ENCODE measurements at places on chromosomes 3 and 15.

- DNase-seq = no peak
Measured at GRCh38 chr3:192607798-192608197, 119.5 kb downstream of the FGF12 start.

- DNase-seq = no peak
Measured at GRCh38 chr15:90463381-90463780, 66.3 kb upstream of the CRTC3 start.

- DNase-seq = no peak
Measured at GRCh38 chr3:21435871-21436270, 315.1 kb downstream of the ZNF385D start.

DNA sequence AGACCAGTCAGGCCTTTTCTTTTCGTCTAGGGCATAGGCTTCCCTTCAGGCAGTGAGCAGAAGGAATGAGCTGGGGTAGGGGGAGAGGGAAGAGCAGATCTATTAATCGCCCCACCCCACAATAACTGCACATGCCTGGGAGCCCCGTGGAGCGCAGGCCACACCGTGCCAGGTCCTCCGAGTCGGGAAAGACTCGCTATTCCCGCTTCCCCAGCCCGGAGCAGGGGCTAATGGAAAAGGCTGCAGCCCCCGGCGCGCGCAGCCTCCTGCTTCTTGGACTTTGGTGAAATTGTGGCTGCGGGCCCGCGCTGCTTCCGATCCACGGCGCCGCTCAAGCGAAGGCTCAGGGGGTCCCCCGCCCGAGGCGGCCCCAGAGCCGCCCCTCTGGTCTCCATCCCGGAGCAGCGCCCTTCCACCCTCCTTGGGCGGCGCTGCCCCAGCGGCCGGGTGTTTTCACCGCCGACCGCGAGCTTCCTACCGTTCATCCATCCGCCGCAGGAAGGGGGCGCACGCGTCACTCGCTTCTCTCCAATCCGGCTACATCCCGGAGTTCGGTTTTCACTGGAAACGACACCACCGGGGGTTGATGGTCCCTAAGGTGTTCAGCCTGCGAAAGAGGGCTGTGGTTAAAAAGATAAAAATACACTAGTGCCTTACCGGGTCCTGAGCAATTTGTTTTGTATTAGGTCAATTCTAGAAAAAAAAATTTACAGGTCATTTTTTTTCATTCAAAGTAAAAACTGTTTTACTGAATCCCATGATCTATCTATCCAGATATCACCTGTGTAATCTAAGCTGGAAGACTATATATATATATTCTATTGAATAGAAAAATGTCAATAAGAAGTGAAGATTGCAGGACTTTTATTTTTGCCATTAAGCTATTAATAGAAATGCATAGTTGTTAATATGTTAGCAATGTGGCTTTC lies 4.4 kb upstream of the SYNM start:
- DNase-seq = no peak

DNA sequence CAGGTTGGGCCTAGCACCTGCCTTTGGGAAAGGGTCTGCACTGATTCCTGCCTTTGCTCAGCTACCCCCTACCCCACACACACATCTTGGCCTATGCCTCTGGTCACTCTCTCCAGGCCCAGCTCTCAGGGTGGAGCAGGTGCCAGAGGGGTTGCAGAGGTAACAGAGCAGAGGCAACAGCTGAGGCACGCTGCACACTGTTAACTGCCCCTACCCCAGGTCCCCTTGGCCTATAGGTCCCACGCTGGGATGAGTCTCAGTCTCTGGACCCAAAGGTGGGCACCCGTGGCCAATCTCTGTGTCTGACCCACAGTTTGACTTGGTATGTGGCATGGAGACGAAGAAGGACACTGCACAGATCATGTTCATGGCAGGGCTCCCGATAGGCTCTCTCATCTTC lies 24.8 kb downstream of the SLC22A14 start:
- DNase-seq = no peak

- no peak for DNase-seq
Measured at GRCh38 chr3:4994144-4994730, 15.0 kb downstream of the BHLHE40 start.

DNA sequence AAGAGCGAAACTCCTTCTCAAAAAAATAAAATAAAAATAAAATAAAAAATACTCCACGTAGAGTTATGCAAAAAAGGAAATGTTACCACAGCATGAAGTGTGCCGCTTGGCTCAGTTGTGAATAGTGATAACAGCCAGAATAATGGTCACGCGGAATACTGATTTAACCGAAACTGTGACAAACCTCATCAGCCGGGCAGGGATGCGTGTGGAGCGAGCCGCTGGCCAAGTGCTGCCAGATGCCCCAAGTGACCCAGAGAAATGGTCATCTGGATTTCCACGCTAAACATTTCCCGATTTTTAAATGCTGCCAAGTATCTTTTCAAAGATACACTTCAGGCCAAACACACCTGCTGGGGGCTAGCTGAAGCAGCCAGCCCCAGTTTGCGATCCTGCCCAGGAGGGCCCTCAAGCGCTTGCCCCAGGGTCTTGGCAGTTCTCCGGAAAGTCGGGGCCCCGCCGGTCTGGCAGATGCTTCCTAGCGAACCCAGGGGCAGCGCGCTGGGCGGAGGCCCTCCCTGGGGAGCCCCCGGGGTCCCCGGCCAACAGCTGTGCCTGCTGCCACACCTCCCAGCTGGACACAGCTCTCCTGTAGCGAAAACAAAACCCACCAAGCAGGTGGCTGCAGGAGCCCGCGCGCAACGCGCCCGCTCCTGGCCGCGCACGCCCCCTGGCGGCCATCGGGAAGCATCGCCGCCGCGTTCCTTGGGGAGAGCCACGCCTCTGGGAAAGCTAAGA lies 35.1 kb downstream of the CMTM6 start:
- peak; percentile 17 for DNase-seq

DNA sequence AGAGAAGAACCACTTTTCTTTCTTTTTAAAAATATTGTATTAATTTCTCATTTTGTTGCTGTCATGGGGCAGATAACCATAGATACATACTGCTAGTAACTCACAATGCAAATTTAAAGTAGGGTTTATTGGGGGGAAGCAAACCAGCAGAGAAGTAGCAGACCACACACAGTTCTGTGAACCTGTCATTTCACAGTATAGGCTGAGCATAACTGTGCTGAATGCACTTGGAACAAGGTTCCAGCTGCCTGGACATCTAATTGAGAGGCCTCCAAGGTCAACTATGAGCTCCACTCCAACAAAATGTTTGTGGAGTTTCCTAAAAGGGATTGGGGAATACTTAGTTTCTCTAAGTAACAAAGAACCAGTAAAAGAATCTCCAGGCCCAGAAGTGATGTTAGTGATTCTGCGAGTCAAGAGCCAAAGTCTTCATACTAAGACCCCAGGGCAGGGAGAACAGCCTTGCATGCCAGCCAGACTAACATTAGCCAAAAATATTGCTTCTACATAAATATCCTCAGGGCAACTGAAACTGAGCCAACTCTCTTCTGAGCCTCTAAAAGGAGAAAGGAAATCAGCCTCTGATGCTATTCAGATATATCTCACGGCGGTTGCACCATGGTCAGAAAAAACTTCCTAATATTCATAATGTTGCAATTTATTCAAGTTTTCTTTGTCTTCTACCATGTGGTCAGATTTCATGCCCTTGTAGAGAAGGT lies 856.4 kb upstream of the ALCAM start:
- no peak for DNase-seq
